NCI-H2171 treated with DMSO at 0.1 percent for 48 hours (cell line): ENCODE measurements at places on chromosomes 12 and 14.

GRCh38 chr12:87120440-87120839 lies 864.2 kb upstream of the MGAT4C start:
- no peak for DNase-seq

- no peak for DNase-seq
Measured at GRCh38 chr12:4962539-4963486, 53.1 kb downstream of the KCNA1 start.

GRCh38 chr12:9361879-9362326 lies 153.7 kb upstream of the PZP start:
- DNase-seq: no peak

DNA sequence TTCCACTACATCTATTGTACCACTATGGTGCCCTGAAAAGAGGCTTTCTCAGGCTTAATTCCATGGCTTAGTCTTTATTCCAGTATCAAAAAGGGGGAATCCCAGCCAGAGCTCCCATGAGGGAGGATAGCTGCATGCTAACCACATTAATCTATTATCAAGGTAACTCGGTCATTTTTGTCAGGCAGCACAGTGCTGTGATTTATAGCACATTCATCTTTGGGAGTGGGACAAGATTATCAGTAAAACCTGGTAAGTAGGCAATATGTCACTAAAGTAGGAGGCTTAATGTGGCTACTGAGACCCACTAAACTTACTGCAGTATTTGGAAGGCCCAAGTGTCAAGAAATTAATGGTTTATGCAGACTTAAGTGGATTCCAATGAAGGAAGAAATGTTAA lies 58.9 kb downstream of the DAD1 start:
- no peak for DNase-seq

GRCh38 chr14:59406454-59407245 lies 58.5 kb downstream of the GPR135 start:
- DNase-seq: no peak

- DNase-seq: no peak
Measured at GRCh38 chr14:81341370-81341769, 58.8 kb downstream of the STON2 start.

DNA sequence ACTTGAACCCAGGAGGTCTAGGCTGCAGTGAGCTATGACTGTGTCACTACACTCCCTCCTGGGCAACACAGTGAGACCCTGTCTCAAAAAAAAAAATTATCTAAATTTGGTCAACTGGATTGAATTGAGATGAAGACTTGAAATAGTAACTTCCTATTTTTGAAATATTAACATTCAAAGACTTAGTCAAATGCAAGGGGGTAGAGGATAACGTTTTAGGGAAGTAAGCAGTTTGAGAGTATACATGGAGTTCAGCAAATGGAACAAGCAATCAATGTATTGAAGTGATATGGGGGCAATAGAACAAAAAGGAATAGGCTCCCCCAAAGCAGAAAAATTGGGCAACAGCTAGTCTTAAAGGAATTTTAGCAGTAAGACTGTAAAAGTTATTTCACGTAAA lies 4.6 kb upstream of the MFAP5 start:
- DNase-seq: no peak

DNA sequence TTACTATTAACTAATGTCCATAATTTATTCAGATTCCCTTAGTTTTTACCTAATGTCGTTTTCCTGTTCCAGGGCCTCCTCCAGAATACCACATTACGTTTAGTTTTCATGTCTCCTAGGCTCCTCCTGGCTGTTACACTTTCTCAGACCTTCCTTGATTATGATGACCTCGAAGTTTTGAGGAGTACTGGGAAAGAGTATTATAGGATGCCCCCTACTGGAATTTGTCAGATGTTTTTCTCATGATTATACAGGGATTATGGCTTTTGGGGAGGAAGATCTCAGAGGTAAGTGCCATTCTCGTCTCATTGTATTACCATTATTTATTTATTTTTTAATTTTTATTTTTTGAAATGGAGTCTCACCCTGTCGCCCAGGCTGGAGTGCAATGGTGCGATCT lies 17.7 kb upstream of the C1S start:
- peak; percentile 62 for DNase-seq

DNA sequence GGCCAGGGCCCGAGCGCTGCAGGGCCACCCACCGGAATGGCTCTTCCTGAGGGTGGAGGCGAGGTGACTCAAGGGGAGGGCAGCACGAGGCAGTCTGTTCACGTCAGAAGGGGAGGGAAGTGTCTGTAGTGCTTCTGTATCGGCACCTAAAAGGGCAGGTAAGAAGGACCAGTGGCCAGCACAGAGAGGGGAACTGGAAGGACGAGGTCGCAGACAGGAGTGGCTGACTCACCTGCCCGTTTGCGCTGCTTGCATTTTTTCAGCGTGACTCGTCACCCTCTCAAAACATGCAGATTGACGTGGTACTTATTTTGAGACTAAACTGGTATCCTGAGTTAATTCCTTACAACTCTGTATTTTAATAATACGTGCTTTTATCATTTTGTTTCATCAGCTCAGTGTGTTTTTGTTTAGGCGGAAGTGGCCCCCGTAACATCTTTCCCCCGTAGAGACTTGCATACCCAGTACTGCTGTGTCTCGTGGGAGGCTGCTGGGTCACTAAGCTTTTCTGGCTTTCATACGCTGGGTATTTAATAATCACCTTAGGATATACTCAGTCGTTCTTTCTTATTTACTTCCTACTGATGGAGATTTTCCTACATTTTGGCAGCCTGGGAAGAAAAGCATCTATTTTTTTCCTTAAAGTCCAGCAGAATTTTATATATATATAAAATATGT lies 26.4 kb downstream of the SFSWAP start:
- no peak for DNase-seq

GRCh38 chr14:39268393-39268792 lies 34.7 kb downstream of the MIA2 start:
- no peak for DNase-seq

- DNase-seq: peak; percentile 22
Measured at GRCh38 chr12:109779382-109779781, 53.8 kb downstream of the TRPV4 start.

- DNase-seq: peak; percentile 26
Measured at GRCh38 chr14:59511916-59512575, 27.7 kb downstream of the JKAMP start.

DNA sequence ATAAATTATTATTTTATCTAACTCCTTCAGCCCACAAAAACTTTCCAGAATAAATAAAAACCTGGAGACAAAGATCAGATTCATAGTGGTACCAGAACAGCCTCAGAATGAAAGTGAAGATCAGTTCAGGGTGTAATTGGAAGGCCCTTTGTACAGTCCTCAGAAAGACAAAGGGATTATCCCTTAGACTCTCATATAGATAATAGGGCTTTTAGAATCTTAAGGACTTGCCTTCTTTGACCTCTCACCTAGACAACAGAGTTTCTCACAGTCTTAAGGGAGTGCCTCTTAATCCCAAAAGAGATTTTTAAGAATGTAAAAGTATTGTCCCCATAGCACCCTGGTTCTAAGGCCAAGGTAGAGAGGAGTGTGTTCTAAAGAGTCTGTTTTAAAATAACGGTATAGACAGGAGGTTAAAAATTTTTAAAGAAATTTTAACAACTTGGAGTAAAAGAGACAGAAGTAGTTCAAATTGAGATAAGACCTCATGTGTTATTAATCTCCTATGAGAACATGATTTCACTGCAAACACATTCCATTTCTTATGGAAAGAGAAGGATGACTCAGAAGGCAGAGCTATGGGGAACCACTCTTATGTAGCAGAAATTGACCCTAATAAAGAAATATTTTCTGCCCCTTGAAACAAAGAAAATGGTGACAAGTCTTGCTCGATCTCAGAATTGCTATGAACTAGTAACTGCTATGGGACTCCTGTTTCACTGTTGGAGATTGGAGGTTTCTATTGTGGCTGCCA lies 24.2 kb upstream of the NOVA1 start:
- DNase-seq: no peak

DNA sequence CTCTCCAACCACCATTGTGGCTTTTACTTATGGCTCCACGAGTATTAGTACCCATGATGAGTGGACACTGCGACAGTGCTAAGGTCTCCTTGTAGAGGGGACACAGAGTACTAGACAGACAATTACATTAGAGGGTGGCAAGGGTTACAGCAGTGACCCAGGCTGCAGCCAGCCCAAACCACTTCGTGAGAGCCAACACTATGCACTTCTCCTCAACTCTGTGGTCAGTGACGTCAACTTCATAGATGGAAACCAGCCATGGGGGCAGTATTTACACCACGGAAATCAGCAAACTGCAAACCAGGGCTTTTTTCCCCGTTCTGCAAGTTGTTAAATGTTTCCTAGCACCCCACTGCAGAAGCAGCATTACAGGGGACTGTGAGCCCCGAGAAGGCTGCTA lies 61.6 kb upstream of the ZFP36L1 start:
- no peak for DNase-seq

GRCh38 chr12:65673156-65673690 lies 151.1 kb upstream of the HMGA2 start:
- DNase-seq: no peak

DNA sequence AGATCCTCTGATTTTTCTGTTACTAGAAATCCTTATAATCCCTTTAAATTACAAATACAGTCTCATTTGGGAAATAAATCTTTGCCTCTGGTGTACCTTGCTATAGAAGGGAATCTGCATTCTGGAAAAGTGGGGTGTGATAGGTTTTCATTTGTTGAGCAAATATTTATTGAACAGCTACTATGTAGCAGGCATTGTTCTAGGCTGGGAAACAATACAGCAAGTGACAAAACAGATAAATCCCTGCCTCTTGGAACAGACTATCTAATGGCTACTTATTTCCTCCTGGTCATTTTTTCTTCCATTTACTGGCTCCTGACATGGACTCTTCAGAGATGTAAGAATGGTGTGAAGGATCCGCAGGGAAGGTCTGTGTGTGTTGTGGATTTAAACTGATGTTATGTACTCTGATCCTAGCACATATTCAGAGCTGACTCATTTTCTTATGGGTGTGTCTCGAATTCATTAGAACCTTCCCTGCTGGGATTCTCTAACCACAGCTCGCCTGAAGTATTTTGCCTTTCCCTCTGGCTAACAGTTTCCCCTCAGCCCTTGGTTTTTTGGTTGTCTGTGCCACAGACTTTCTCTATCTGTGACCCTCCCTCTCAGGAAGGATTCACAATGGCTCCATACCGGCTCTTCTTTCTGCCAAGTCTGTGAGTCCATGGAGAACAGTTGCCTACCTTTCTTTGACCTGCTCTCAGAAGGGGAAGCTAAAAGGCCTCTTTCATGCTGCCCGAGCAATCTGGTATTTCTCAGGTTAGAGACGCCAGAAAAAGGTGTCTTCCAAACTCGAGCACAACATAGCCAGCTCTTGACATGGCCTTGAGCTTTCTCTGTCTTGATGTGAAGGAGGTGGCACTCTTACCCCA lies 53.7 kb downstream of the TMTC2 start:
- no peak for DNase-seq

- DNase-seq: peak; percentile 22
Measured at GRCh38 chr14:55103005-55103640, 25.9 kb upstream of the LGALS3 start.

- no peak for DNase-seq
Measured at GRCh38 chr14:68652433-68652690, 140.5 kb downstream of the ZFP36L1 start.

DNA sequence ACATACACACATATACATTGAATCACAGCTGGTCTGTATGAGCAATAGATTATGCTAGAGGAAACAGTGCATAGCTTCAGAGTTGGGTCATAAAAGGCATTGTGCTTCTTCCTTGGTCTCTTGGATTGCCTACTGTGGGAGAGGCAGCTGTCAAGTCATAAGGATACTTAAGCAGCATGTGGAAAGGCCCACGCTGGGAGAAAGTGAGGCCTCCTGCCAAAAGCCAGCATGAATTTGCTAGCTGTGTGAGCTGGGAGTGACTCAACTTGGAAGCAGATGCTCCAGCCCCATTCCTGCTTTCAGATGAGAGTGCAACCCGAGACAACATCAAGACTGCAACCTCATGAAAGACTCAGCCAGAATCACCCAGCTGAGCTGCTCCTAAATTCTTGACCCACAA lies 311.9 kb upstream of the TBX3 start:
- no peak for DNase-seq

DNA sequence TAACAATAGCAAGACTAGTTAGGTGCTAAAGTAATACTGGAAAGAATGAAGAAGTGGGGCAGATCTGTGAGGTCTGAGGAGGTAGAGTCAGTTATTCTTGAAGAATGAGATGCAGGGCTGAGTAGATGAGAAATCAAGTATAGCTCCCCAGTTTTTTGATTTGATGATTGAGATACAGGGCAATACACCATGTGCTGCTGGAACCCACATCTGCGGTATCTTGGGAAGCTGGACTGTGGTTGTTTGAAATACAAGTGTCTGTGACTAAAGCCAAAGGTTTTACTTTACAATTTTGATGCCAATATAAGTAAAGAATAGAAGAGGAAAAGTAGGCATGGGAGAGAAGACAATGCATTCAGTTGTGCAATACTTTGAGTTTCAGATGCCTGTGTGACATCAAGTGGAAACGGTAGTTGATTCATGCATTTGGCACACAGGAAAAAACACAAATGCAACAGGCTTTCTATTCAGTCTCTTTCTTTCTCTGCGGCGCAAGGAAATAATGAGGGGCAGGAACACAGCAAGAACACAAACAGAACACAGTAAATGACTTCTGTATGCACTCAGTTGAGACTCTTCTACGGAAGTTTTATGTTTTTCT lies 190.2 kb upstream of the SLC38A2 start:
- no peak for DNase-seq

GRCh38 chr12:51465491-51465890 lies 40.9 kb downstream of the SLC4A8 start:
- DNase-seq: no peak

GRCh38 chr14:105498430-105499255 lies 7.6 kb downstream of the TEDC1 start:
- no peak for DNase-seq

- DNase-seq: peak; percentile 41
Measured at GRCh38 chr12:66087365-66087943, 43.1 kb downstream of the LLPH start.

DNA sequence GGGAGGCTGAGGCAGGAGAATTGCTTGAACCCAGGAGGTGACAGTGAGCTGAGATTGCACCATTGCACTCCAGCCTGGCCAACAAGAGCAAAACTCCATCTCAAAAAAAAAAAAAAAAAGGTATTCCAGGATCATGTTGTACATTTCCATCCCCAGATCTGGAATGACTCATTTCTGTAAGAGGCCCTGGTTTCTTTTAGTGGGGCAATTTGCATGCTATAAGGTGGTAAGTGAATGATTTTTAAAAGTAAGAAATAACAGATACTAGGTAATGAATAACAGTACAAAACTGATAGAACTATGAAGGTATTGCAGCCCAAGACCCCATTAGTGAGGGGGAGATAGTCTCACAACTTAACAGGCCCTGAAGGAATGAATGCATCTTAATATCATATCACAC lies 17.7 kb upstream of the ADCK1 start:
- no peak for DNase-seq

GRCh38 chr12:132407451-132407961 lies 78.1 kb upstream of the GALNT9 start:
- peak; percentile 69 for DNase-seq

- no peak for DNase-seq
Measured at GRCh38 chr14:63209160-63209559, 4.9 kb downstream of the RHOJ start.

GRCh38 chr14:29216268-29217232 lies 450.0 kb downstream of the FOXG1 start:
- peak; percentile 99 for DNase-seq

GRCh38 chr12:83018088-83018487 lies 331.4 kb downstream of the TMTC2 start:
- DNase-seq: peak; percentile 87
